Ureter (tissue), 1 donor: ENCODE measurements at places on chromosomes 2 and 18. TPM values are rescaled to one million over a fixed set of nuclear protein-coding genes. Genes with fewer than 3 reads are reported as not detected.

DNA sequence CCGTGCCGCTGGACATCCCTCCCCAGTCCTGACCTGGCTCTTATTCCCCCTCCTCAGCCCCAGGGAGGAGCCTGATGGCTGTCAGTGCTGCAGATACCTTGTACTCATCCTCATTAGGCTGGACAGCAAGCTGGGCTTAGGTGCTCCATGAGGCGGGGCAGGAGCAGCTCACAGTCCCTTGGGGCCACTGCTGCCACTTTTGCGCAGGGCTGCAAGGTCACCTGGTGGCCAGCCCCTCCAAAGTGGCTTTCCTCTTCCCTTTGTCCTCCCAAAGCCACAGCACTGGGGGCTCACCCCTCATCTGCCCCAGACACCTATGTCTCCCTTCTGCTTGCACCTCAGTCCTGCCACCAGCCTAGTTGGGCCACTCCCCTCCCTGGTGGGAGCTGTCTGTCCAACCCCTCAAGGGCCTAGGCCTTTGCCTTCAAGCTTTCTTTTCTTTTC lies 60.8 kb downstream of the FAM168B start:
- DNase-seq = peak; percentile 9

- DNase-seq = no peak
These were observed 20.3 kb upstream of the KCNF1 start for GRCh38 chr2:10891390-10891789.

- no peak for DNase-seq
These were observed 425.8 kb downstream of the NRXN1 start for GRCh38 chr2:50606145-50606544.

GRCh38 chr2:6113786-6114185 lies 421.6 kb downstream of the SOX11 start:
- no peak for DNase-seq

GRCh38 chr2:34306745-34307144 lies 707.6 kb upstream of the FAM98A start:
- DNase-seq = no peak

- DNase-seq = no peak
These were observed 144.7 kb upstream of the SMAD2 start for GRCh38 chr18:48074929-48075706.

ARHGAP15 gene
- total RNA-seq = 12.4 TPM

DNA sequence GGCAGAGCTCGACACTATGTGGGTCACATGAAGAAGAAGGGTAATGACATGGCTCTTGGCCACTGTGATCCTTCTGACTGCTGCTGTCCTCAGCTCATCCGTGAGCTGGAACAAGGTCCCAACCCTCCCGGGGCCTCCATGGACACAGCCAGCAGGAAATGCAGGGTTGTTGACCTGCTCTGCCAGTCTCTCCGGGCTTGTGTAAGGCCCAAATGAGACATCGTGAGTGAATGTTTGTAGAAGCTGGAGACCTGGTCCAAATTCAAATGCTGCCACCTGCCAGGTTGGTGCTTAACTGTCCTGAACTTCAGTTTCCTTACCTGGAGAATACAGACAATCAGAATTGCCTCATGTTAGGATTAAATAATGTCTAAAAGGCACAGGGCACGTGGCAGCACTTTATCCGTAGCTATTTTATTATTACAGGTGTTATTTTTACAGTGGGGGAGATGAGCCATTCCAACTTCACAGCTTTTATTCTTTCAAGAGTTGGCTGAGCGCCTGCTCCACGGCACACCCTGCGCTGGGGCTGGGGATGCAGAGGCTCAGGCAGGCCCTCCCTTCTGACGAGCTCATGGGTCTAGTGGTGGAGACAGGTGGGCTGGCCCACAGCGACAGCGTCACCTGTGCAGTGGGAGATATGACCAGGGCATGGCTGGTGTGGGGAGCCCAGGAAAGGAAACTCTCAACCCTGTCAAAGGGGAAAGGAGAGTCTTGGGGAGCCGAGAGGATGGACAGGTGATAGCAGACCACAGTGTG lies 15.1 kb downstream of the ARHGEF4 start:
- no peak for DNase-seq

RBBP8 gene
- total RNA-seq = 93.0 TPM

- no peak for DNase-seq
These were observed 80.8 kb upstream of the NFATC1 start for GRCh38 chr18:79314838-79315388.

DNA sequence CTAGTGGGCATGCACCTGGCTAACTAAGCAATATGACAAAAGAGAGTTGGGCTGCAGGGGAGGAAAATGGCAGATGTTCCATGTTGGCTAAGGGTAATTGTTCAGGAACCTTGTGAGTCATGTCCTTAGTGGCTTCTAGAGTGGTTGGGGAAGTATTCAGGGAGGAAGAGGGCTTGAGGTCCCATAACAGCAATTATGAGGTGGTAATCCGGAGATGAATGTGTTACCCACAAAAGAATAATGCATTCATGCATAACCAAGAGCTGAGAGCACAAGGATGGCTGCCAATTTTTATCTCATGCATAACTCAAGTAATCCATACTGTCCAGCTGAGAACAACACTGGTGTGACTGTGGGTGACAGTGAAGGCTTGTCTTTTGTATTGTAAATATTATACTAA lies 42.9 kb downstream of the TMEFF2 start:
- DNase-seq = no peak

- no peak for DNase-seq
These were observed 108.7 kb upstream of the HDAC4 start for GRCh38 chr2:239509373-239510143.

DNA sequence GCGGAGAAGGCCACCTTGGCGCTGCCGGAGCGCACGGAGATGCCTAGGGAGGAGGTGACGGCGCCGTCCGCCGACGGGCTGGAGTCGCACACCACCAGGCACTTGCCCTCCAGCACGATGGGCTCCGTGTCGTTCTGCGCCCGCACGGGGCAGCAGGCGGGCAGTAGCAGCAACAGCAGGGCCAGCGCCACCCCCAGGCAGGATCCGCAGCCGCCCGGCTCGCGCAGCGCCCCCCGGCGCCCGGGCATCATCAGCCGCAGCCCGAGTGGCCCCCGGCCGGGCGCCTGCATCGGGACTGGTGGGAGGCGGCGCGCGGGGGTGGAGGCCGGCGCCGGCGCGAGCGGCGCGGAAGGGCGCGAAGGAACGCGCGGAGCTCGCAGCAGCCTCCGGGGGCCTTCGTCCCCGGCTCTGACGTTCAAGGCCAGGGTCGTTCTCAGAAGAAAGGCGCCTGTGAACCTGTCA lies 2.2 kb downstream of the CBLN2 start:
- DNase-seq = no peak

DNA sequence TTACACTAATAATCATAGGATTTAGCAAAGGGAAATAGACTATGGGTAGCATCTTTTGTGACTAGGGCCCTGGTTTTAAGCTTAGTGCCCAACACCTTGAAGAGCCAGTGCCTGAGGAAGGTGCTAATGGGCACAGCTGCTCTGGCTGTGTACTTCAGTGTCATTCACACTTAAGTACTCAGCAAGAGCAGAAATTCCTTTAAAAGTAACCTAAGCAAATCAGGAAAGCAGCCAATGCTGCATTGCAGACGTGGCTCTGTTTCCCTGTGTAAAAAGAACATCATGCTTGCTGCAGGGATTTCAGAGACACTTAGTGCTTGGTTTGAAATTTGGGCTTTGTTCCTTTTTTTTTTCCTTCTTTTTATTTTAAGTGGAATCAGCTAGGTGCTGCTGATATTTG lies 505.4 kb downstream of the SUCLG1 start:
- DNase-seq = no peak

- no peak for DNase-seq
These were observed 4.4 kb upstream of the ATP8B1 start for GRCh38 chr18:57807336-57808117.

DNA sequence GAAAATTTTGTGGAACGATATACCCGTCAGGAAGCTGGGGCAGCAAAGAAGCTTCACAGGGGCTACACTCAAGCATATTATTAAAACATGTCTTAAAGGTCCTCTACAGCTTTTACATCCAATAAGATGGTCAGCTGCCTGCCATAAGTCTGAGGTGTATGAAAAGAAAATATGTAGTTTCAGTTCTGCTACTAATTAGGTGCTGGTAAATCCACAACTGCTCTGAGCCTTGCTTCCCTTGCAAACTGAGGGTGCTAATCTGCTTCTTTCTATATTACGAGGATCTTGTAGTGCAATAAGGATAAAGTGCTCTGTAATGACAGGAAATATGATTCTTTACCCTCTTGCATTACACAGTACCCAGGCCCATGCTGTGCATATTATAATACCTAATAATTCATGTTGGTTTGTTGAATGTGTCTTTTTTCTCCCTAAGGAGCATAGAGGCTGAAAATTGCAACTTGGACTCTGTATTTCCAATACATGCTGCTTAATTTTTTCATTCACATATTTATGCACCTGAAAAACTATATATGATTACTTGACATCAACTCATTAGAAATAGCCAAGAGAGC lies 14.5 kb upstream of the SLC8A1 start:
- no peak for DNase-seq

- DNase-seq = no peak
These were observed 114.7 kb downstream of the MTX2 start for GRCh38 chr2:176383836-176384442.

GRCh38 chr2:152560166-152560565 lies 157.1 kb downstream of the PRPF40A start:
- no peak for DNase-seq

DNA sequence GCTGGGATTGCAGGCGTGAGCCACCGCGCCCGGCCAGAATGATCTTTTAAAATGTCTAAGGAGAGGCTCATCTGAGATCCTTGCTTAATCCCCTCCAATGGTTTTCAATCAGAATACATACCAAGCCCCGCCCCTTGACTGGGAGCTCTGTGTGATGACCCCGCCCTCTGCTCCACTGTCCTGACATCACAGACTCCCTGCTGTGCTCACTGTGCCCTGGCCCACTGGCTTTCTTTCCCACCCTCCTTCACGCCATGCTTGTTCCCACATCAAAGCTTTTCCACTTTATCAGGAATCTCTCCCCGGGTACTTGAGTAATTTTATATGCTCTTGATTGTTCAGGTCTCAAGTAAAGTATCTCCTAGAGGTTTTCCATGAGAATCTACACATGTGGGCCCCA lies 762.3 kb upstream of the ID2 start:
- DNase-seq = no peak

KATNAL2 gene
- 3.5 TPM for total RNA-seq

DNA sequence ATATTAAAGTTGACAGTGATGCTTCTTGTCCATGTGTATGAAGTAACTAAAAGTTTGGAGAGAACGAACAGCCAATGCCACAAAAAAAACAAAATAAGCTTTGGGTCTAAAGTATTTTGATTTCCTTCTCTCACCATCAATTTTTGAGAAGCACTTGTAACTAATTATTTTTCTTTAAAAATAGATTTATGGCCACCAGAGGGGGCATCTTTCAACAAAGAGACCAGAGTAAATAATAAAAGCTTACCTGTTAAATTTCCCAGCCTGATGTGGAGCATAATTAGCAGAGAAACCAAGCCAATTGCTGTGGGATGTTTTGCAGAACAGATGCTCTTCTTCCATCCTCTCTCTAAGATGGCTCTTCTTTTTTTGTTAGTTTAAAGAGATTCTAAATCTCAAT lies 29.0 kb downstream of the LINC00305 start:
- DNase-seq = no peak

- DNase-seq = no peak
These were observed 4.8 kb upstream of the PARD6G start for GRCh38 chr18:80252136-80252535.

GRCh38 chr18:11432360-11432811 lies 177.0 kb upstream of the SLC35G4 start:
- DNase-seq = no peak

RFX8 gene
- not detected for total RNA-seq

GRCh38 chr2:40760071-40760666 lies 308.3 kb upstream of the SLC8A1 start:
- no peak for DNase-seq

DNA sequence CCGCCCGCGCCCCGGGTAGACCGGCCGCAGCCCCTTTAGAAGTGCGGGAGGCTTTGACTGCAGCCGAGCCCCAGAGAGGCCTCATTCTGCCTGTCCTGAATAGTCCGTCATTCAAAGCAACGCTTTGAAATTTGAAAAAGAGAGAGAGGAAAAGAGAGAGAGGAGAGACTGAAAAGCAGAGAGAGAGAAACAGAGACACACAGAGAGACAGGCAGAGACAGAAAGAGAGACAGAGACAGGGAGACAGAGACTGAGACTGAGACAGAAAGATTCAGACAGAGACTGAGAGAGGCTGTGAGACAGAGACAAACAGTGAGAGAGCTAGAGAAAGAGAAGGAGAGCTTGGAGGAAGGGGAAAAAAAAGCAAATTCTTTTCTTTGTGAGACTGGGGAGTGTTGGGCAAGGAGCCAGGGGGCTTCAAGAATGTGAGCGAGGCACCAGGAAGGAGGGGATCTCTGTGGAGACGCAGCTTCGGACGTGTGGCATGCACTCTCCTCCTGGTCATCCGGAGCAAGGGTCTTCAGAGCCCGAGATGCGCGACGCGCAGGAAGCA lies 73.1 kb downstream of the MYCN start:
- no peak for DNase-seq

- DNase-seq = no peak
These were observed 118.0 kb downstream of the PXDN start for GRCh38 chr2:1626271-1626681.

- DNase-seq = no peak
These were observed 72.8 kb downstream of the TCF4 start for GRCh38 chr18:55515214-55515613.

MPP4 gene
- not detected for total RNA-seq

OTOF gene
- total RNA-seq = 0.29 TPM

GRCh38 chr2:240840435-240841060 lies 20.5 kb upstream of the KIF1A start:
- DNase-seq = peak; percentile 60

GRCh38 chr2:206231669-206232286 lies 42.7 kb upstream of the ZDBF2 start:
- no peak for DNase-seq

CDH20 gene
- total RNA-seq = 0.75 TPM

DNA sequence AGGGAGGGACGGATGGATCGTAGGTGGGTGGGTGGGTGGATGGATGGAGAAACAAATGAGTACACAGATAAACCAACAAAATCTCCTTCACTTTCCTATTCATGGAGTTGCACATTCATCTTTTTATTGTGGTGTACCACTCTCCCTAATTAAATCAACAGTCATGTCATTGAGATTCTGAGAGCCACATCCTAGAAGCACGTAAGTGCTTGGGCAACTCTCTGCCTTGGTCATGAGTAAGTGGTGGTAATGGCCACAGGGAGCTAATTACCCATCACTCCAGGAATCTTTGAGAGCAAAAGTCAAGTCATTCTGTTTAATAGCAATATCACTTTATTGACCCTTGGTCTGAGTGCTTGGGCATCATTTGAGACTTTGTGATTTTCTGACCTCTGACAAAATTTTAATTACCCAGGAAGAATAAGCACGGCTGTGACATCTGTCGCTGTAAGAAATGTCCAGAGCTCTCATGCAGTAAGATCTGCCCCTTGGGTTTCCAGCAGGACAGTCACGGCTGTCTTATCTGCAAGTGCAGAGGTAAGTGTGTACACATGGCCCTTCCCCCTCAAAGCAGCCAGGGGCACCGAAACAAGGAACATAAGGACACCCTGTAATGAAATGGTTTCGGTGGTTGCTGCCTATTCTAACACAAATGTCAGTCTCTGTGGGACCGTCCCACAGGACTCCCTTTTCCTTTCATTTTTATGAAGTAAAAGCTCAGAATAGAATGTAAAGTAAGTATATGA lies 85.9 kb downstream of the FEZ2 start:
- DNase-seq = no peak

- DNase-seq = no peak
These were observed 207.3 kb downstream of the SS18 start for GRCh38 chr18:25883091-25883490.

PLEKHH2 gene
- 9.8 TPM for total RNA-seq
